Activated CD8-positive, alpha-beta T cell treated with anti-CD3 and anti-CD28 coated beads for 36 hours (primary cell): ENCODE measurements at places on chromosomes 12 and 14. TPM values are rescaled to one million over a fixed set of nuclear protein-coding genes. Genes with fewer than 3 reads are reported as not detected.

Gene RILPL1
- total RNA-seq, result 2.9 TPM

DNA sequence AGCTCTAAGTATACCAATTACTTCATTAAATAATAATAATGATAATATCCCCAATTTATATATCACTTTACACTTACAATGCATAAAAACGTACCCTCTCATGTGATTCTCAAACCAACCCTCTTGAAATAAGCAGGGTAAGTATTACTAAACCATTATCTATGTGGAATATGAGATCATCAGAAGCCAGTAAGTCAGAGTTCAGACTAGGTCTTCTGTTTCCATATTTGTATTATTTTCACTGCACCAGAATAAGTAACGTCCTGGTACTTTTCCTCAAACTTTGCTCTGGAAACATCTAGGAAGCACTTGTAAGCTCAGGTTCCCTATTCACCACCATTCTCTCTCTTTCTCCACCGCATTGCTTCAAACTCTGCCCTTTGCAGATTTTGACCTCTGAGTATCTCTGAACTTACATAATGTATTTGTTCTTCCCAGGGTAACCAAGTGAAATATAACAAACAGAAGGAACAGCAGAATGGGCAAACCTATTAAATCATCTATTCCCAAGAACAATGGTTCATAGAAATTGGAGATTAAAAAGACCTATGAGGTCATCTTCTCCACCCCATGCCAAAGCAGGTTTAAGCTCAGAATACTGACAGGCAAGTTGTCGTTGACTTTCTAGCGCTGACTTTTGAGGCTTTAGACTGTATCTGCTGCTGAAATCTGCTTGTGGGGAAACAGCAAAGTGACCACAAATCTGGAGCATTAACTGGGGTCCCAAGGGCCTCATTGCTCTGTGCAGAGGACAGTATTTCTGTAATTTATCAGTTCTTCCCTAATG lies 161.3 kb upstream of the FAR2 start:
- no peaks in the 10 kb centered on the region for H3K36me3 ChIP-seq
- no peak overlapping the region for H3K27ac ChIP-seq
- DNase-seq, result no peak
- no peak overlapping the region for H3K4me3 ChIP-seq
- H3K4me1 ChIP-seq, result no peaks in the 10 kb centered on the region
- H3K27me3 ChIP-seq, result peaks cover 13% of the 10 kb centered on the region

DNA sequence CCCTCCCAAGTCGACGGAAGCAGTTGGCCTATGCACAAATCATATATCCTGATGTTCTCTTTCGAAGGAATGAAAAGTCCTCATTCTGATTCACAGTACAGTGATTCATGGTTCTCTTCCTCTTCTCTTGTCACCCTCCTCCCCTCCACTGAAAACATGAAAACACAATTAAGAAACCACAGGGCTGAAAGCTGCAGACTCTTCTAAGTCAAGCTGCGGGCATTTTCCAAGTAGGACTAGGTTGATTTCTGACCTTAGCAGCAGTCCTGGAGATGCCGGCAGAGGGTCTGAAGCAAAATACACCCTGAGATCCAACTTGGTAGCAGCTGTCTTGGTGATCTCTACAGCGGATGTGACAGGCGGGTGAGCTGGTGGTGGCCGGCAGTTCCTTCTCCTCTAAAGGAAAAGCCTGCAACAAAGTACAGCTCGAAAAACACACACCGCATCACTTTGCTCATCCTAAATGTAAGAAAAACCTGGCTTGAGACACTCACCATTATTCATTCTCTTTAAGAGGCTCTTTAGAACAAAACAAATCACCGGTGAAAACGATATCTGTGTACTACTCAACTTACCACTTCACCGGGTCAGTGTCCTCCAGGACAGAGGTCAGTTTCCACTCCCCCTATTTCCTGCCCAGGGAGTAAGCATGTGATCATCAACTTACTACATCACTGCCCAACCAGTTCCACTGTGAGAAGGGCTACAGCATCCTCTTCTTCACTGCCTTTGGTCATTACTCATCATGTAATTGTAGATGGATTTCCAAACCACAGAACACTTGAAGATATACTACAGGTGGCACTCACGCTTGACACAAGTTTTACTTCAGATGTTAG lies 6.0 kb downstream of the TMCC3 start:
- peaks cover 24% of the 10 kb centered on the region for H3K4me1 ChIP-seq
- no peak overlapping the region for H3K4me3 ChIP-seq
- peak overlapping the region; percentile 35 for H3K27ac ChIP-seq

DNA sequence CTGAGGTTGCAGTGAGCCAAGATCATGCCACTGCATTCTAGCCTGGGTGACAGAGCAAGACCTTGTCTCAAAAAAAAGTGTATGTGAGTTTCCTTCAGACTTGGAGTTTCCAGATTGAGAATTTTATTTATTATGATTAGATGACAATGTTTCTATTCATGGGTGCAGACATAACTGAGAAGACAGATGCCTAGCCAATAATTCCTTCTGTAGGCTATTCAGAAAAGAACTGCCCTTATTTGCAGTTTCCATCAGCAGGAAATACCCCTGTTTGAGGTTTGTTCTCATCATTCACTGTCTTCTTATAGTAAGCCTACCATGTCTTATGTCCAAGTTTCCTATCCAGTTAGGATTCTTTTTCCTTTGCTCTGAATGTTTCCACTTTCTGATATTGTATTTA lies 269.0 kb downstream of the KTN1 start:
- H3K27ac ChIP-seq, result no peak overlapping the region
- H3K4me1 ChIP-seq, result peaks cover 2% of the 10 kb centered on the region
- H3K4me3 ChIP-seq, result no peak overlapping the region
- DNase-seq, result no peak
- no peaks in the 10 kb centered on the region for H3K36me3 ChIP-seq

Gene KERA
- total RNA-seq, result not detected

Gene SERPINA3
- not detected for total RNA-seq

Gene PRIMA1
- not detected for total RNA-seq

GRCh38 chr12:81125691-81126090 lies 47.8 kb downstream of the ACSS3 start:
- no peaks in the 10 kb centered on the region for H3K36me3 ChIP-seq
- no peaks in the 10 kb centered on the region for H3K4me1 ChIP-seq
- no peak overlapping the region for H3K27ac ChIP-seq
- H3K4me3 ChIP-seq, result no peak overlapping the region
- DNase-seq, result no peak

DNA sequence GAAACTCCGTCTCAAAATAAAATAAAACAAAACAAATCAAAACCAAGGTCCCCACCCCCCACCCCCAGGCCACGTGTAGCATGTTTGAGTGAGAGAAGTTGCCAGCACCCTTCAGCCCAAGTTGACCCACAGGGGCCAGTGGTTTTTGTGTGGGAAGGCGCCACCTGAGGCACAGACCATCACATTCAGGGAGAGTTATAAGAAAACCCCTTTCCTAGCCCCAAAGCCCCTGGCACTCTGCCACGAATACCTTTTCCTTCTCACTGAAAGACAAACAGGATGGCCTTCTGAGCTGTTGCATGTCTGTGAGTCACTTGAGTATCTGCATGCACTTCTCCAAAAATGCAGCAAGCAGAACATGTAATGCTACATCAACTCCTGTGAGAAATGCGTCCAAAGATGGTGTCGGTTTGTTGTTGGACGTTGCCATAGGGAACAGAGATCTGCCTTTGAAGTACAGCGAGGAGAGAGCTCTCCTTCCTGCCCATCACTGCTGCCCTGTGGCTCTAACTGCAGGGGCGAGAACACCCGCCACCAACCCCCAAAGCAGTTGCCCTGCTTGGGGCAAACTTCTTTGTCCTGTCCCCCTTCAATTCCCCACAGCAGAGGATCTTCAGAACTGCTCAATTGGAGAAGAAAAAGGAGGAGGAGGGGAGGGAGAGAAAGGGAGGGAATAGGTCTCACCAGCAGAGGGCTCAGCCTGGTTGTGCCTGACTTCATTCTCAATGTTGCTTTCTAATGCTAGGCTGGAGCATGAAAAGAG lies 2.7 kb upstream of the TRAF3 start:
- H3K36me3 ChIP-seq, result peaks cover 14% of the 10 kb centered on the region
- peak; percentile 70 for DNase-seq
- H3K27ac ChIP-seq, result peak overlapping the region; percentile 85
- H3K27me3 ChIP-seq, result no peaks in the 10 kb centered on the region
- peaks cover 36% of the 10 kb centered on the region for H3K4me1 ChIP-seq
- H3K4me3 ChIP-seq, result peak overlapping the region; percentile 28

DNA sequence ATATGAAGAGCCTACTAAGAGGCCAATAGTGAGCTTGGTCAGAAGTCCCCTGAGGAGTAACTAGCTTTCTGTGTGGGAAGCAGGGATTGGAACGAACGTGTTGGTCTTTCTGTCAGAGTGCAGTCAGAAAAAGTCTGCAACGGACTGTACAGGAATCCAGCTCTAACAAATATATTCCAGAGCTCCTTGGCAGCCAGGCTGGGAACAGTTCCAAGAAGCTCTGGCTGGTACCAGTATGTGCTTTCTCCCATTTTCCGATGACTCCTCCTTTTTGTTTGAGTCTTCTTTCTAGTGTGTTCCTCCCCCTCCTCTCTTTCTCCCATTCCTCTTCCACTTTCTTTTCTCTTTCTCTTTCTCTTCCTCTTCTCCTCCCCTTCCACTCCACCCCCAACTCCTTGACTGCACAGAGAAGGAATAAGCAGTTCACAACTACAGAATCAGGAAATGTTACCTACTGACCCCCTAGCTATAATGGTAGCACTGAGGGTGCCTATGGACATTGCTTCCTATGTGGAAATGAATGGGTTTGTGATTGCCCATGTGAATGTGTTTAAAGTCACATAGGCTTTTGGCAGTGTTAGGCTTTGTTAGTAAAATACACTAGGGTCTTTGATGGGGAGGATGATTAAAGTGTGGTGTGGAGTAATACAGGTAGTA lies 59.9 kb downstream of the TTLL5 start:
- H3K27me3 ChIP-seq, result no peaks in the 10 kb centered on the region
- H3K4me3 ChIP-seq, result no peak overlapping the region
- H3K27ac ChIP-seq, result no peak overlapping the region
- H3K4me1 ChIP-seq, result no peaks in the 10 kb centered on the region
- DNase-seq, result no peak

GRCh38 chr14:100709289-100710284 lies 17.1 kb upstream of the DLK1 start:
- H3K36me3 ChIP-seq, result no peaks in the 10 kb centered on the region
- peak; percentile 15 for DNase-seq
- no peak overlapping the region for H3K4me3 ChIP-seq

- no peaks in the 10 kb centered on the region for H3K36me3 ChIP-seq
- no peak overlapping the region for H3K27ac ChIP-seq
- peaks cover 40% of the 10 kb centered on the region for H3K27me3 ChIP-seq
- peaks cover 22% of the 10 kb centered on the region for H3K4me1 ChIP-seq
- H3K4me3 ChIP-seq, result no peak overlapping the region
- DNase-seq, result no peak
These were observed 5.6 kb upstream of the NFATC4 start for GRCh38 chr14:24362241-24362960.

Gene DICER1
- 45.3 TPM for total RNA-seq

DNA sequence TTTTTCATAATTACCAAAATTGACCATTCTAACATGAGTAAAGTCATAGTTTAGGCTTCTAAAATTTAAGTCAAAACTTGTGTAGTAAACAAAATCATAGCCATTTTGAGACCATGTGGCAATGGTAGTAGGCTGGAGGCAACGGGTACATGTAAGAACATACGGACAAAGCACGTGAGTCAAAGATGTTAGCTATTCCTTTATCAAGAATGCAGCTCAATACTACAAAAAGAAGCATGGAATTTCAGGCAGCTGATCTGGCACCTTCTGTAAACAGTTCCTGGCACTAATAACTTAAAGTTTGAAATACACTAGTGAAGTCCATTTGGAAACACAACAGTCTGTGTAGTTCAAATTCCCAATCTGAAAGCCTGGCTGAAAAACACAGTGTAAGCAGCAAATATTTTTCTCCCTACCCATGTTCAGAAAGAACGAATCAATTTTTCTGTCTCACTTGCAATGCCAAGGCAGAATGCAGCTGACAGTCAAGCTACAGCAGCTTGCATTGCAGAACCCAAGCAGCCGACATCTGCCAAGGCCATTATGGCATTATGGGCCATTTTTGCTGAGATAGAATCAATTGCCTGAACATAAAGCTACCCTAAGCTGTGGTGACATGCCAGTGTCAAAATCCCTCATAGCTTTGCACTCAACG lies 29.3 kb downstream of the MYF5 start:
- H3K36me3 ChIP-seq, result no peaks in the 10 kb centered on the region
- H3K27me3 ChIP-seq, result no peaks in the 10 kb centered on the region
- no peak for DNase-seq
- H3K27ac ChIP-seq, result no peak overlapping the region
- H3K4me1 ChIP-seq, result no peaks in the 10 kb centered on the region
- H3K4me3 ChIP-seq, result no peak overlapping the region

Gene NOC4L
- 35.6 TPM for total RNA-seq

Gene PIK3C2G
- not detected for total RNA-seq

DNA sequence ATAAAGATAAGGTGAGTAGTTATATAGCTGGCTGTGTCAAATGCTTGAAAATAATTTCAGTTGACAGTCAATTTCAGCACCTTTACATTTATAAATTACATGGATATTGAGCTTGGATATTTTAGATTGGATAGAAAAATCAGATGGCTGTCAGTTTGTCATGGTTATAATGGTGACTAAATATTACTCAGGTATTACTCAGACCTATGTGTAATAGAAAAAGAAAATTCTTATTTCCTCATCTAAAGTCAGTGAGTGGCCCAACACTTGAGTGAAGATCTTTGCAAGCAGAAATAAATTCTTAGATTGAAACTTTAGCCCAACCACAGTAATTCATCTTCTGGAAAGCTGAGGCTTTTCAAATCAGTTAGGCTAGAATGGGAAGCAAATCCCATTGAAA lies 354.4 kb downstream of the NAV3 start:
- no peak overlapping the region for H3K27ac ChIP-seq
- no peak for DNase-seq
- H3K4me3 ChIP-seq, result no peak overlapping the region
- no peaks in the 10 kb centered on the region for H3K27me3 ChIP-seq
- no peaks in the 10 kb centered on the region for H3K36me3 ChIP-seq

- no peaks in the 10 kb centered on the region for H3K36me3 ChIP-seq
- H3K27me3 ChIP-seq, result peaks cover 4% of the 10 kb centered on the region
- peaks cover 22% of the 10 kb centered on the region for H3K4me1 ChIP-seq
- peak; percentile 41 for DNase-seq
- no peak overlapping the region for H3K4me3 ChIP-seq
These were observed 93.5 kb upstream of the ETV6 start for GRCh38 chr12:11555743-11556625.

DNA sequence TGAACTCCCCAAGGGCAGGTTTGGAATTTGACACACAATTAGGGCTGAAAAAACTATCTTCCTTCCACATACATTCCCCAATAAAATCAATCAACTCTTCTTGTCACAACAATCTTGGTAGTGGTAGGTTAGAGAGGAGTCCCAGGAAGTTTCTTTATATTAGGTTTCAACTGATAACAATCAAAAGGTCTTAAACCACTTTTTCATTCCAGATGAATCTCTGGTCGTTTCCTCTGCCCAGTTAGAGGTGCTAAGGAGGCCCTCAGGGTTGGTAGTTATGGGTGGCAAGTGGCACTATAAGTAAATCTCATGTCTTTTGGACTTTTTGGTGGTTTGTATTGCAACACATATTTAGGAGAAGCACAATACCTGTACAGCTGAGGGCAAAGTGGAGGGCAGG lies 1.7 kb upstream of the SLC38A2 start:
- no peak for DNase-seq
- H3K4me1 ChIP-seq, result peaks cover 45% of the 10 kb centered on the region

- H3K4me3 ChIP-seq, result no peak overlapping the region
- no peaks in the 10 kb centered on the region for H3K4me1 ChIP-seq
- H3K27ac ChIP-seq, result no peak overlapping the region
- no peak for DNase-seq
These were observed 441.6 kb upstream of the FBXO33 start for GRCh38 chr14:39873791-39874190.
